ENCODE measurements at places on chromosomes 3 and 15. TPM values are rescaled to one million over a fixed set of nuclear protein-coding genes. Genes with fewer than 3 reads are reported as not detected.

The KCNMB2 gene
- total RNA-seq: 1.5 TPM

GRCh38 chr15:79981831-79982455 lies 10.9 kb upstream of the BCL2A1 start:
- peaks cover 12% of the 10 kb centered on the region for H3K4me1 ChIP-seq
- DNase-seq: no peak
- no peak overlapping the region for H3K4me3 ChIP-seq
- no peaks in the 10 kb centered on the region for H3K36me3 ChIP-seq

DNA sequence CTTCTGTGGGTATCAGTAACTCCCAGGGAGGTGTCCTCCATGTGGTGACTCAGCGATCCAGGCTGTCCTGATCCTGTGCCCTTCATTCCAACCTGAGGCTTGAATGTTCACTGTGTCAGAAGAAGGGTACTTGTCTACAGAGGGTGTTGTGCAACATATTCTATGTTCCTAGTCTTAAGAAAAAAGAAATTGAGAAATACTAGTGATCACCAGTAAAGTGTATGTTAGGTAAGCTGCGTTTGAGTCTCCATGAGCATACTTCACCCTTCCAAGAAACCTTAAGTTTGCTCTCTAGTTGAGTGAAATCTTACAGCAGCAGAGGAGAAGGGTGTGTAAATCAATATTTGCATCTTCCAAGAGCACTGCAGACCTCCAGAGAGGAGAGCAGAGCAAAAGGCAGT lies 122.2 kb upstream of the SLC24A5 start:
- no peak for DNase-seq
- no peak overlapping the region for H3K4me3 ChIP-seq
- no peak overlapping the region for H3K27ac ChIP-seq
- H3K4me1 ChIP-seq: no peaks in the 10 kb centered on the region
- no peaks in the 10 kb centered on the region for H3K36me3 ChIP-seq

- no peak overlapping the region for H3K4me3 ChIP-seq
- no peaks in the 10 kb centered on the region for H3K27me3 ChIP-seq
- H3K36me3 ChIP-seq: no peaks in the 10 kb centered on the region
Measured at GRCh38 chr3:30221619-30222018, 384.8 kb upstream of the TGFBR2 start.

DNA sequence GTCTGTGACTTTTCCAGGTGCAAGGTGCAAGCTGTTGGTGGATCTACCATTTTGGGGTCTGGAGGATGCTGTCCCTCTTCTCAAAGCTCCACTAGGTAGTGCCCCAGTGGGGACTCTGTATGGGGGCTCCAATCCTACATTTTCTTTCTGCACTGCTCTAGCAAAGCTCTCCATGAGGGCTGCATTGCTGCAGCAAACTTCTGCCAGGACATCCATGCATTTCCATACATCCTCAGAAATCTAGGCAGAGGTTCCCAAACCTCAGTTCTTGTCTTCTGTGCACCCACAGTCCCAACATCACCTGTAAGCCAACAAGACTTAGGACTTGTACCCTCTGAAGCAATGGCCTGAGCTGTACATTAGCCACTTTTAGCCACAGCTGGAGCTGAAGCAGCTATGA lies 694.5 kb upstream of the BCHE start:
- no peaks in the 10 kb centered on the region for H3K4me1 ChIP-seq
- H3K27ac ChIP-seq: no peak overlapping the region
- no peak overlapping the region for H3K4me3 ChIP-seq

DNA sequence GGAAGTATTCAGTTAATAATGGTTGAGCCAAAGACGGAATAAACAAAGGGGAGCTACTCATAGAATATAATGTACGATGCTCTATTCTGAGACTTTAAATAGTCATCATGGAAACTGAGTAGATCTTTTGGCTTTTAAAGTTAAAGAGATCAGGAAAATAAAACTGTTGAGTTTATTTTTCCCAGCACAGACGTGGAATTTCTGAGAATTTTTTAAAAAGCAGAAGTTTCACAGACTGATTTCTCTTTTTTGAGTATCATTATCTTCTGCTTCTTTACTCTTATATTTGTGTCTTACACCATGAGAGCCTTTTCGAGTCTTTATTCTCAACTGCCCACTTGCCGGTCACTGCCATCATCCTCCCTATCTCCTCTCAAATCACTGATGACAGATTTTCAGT lies 13.2 kb downstream of the P2RY14 start:
- no peak overlapping the region for H3K4me3 ChIP-seq
- H3K27me3 ChIP-seq: no peaks in the 10 kb centered on the region
- H3K4me1 ChIP-seq: peaks cover 26% of the 10 kb centered on the region
- no peaks in the 10 kb centered on the region for H3K36me3 ChIP-seq
- DNase-seq: no peak
- H3K27ac ChIP-seq: no peak overlapping the region

- H3K27me3 ChIP-seq: no peaks in the 10 kb centered on the region
- H3K4me1 ChIP-seq: no peaks in the 10 kb centered on the region
- no peak overlapping the region for H3K4me3 ChIP-seq
- no peak for DNase-seq
Measured at GRCh38 chr3:161689584-161690298, 193.1 kb downstream of the OTOL1 start.
